ENCODE measurements at places on chromosomes 13 and 19.

- no peak for DNase-seq
Observed at GRCh38 chr13:46580362-46580839, 27.4 kb downstream of the LRCH1 start.

DNA sequence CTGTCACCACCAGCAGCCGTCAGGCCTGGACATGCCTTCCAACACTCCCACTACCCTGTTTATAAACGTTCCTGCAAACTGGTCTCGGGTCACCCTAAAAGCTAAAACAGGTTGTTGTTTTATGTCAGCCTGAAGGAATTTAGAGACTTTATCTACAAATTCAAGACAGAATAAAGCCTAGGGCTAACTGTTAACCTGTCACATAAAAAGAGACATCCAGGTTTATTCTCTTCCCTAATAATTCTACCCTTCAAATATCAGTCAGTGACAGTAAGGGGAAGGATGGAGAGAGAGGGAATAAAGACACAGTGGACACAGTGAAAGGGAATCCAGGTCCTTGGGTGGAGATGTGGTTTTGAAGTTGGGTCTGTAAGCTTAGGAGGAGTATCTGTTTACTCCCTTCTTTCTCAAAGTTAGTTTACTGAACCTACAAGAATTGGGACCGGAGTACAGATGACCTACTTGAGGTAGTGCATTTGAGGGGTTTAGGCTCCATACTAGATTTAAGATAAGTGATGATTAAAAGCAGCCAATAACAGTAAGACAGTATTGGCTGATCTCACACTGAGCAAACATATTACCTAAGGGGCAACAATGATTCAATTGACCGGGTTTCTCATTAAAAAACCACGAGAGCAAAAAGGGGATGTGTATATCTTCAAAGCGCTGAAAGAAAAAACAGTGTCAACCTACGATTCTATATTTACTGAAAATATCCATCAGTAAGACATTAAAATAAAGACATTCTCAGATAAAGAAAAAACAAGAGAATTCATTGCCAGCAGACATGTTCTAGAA, 142.7 kb downstream of the USP12 start:
- no peak for DNase-seq

DNA sequence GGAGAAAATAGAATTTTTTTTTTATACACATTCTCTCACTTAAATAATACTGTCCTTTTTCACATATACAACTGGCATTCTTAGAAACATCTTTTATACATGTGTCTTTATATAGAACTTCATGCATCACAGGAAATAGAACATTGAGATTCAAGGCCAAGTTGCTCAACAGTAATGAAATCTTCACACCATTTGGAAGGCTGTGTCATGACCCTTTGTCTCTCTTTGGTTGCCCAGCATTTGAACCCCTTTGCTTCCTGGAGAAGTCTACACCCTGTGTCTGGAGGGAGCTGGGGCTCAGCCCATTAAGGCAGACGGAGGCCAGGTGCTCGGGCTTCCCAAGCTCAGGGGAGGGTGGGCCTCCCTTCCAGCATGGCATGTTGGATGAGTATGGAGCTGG, 41.1 kb downstream of the B3GLCT start:
- no peak for DNase-seq

DNA sequence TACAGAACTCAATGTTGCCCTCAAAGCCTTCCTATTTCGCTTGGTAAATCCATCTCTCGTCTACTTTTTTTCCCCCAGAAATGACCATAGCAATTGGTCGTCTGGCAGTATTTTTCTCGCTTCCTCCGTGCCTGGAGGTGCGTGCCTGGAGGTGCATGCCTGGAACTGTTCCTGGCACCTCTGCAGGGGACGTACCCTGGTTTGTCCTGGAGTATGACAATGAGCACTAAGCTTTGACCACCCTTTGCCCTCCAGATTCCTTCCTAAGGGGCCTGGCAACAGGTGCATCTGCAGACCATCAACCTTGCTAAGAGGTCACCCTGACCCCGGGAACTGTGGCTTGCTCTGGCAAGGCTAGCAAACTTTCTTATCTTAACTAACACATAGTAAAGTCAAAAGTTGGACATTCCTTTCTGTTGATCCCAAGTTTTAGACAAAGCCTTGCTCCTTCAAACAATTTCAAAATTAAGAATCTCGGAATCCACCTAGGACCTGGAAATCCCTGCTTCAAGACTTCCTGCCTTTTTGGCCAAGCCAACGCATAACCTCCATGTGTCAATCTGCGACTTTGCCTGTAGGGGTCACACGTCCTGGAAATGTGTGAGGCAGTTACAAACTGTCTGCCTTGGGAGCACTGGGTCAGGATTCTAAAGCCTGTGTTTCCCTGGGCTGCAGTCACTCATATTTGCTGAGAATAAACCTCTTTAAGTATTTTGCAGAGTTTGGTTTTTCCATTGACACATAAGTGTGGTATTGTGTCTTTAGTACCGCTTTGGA, 28.8 kb upstream of the TUBGCP3 start:
- DNase-seq = no peak

DNA sequence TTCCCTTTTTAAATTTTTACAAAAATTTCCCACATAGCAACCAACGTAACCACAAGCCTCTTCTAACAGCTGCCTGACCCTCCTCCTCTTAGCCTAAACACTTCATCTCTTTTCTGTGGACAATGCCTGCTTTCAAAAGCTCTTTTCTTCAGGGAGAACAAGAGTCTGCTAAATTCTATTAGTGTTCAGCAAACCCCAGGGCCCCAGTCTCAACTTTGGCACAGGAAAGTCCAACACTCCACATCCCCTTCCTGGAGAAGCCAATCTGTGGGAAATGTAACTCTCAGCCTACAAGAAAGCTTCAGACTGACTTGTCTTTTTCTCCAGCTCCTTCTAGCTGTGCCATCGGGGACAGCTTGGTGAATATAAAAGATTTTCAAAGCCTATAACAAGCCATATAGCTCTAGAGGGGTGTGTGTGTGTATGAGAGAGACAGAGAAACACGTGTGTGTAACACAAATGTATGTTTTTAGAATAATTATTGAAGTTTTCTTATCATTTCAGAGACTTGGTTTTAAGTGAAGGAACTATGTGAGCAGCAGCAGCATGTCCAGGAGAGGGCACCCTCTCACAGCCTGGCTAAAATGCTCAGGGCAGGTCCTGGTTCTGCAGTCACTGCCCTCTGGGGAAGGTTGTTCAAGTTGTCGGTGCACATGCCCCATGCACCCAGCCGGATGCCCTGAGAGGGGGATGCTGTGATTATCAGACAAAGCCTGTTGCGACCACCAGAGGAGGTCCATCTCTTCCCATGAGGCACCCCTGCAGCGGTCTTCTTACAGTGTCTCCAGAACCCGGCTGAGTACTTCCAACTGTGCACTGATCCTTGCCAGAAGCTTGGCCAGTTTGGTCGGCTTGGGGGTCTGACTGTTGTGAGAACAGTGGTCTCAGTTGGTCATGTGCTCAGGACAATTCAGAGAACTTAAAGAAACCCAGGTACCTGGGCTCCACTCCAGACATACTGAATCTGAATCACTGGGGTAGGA, 34.4 kb downstream of the CCDC70 start:
- peak; percentile 18 for DNase-seq

GRCh38 chr19:12721656-12722565, 1.8 kb downstream of the TNPO2 start:
- DNase-seq = no peak

DNA sequence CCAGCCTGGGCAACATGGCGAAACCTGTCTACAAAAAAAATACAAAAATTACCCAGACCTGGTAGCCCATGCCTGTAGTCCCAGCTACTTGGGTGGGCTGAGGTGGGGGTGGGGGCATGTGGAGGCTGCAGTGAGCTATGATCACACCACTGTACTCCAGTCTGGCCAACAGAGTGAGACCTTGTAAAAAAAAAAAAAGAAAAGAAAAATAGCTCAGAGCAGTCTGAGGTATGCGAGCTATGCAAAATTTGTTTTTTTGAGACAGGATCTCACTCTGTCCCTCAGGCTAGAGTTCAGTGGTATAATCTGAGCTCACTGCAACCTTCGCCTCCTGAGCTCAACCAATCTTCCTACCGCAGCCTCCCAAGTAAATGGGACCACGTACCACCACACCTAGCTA, 7.1 kb upstream of the TOMM40 start:
- no peak for DNase-seq

- no peak for DNase-seq
Observed at GRCh38 chr13:59000770-59001169, 1163.0 kb downstream of the DIAPH3 start.

DNA sequence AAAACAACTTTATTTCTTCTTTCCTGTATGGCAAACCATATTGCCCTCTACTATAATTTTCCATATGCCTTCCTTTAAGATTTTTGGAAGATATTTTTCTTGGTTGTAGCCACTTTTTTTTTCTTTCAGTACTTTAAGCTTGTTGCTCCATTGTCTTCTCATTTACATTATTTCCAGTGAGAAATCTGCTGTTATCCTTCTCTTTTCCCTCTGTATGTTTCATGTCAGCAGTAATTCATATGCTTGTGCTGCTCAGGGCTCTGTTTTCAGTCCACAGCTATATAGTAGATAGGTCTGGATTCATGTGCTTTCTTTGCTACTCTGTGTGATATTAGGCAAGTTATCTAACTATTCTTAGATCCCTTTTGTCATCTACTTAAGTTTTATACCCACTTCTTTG, 267.6 kb downstream of the OXGR1 start:
- no peak for DNase-seq

- no peak for DNase-seq
Observed at GRCh38 chr13:41458187-41458760, 924 bp downstream of the RGCC start.

DNA sequence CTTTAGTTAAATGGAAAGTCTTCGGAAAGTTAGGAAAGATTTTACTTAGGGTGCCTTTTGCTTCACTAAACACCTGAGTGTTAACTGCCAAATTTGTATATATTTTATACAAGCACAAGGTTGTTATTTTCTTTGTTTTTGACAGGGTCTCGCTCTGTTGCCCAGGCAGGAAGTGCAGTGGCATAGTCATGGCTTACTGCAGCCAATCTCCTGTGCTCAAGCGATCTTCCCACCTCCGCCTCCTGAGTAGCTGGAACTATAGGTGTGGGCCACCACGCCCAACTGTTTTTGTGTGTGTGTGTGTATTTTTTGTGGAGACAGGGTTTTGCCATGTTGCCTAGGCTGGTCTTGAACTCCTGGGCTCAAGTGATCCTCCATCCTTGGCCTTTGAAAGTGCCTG, 16.2 kb downstream of the KCTD4 start:
- DNase-seq = no peak

DNA sequence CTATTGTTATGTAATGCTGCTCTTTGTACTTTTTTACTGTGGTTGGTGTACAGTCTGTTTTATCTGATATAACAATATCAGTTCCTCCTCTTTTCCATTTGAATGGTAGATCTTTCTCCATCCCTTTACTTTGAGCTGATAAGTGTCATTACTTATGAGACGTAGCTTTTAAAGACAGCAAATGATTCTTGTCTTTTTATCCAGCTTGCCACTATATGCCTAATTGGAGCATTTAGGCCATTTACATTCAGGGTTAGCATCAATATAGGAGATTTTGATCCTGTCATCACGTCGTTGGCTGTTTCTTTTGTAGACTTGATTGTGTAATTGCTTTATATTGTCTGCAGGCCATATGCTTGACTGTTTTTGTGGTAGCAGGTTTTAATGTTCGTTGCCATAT, 894.2 kb upstream of the ATXN8OS start:
- no peak for DNase-seq

DNA sequence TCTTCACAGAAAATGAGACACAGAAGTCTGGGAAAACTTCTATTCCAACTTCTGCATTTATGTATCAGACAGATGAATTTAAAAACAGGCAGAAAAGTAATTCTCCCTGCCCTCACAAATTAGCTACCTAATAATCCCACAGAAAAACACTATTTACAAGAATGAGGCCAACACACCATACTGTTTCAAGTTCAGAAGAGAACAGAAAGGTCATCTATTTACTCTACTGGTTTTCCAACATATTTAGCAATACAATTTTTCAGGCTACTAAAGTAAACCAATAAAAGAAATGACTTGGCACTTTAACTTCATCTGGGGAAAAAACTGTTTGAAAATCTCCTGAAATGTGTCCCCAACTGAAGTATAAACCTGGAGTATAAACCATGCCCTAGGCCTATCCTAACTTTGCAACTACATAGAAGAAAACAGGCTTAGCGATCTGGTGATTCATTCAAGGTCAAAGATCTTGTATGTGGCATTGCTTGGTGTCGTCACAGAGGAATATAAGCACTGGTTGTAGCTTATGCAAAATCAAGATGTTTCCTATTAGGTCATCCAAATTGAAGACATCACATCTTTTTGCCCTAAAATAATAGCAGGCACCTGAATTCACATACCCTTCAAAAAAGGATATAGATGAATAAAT, 20.1 kb upstream of the EBPL start:
- DNase-seq = no peak

- DNase-seq = no peak
Observed at GRCh38 chr19:10823690-10824089, 12.3 kb downstream of the TMED1 start.

GRCh38 chr19:15905026-15905425, 7.2 kb upstream of the CYP4F2 start:
- DNase-seq = no peak

GRCh38 chr19:42276284-42276683, 7.2 kb downstream of the CIC start:
- DNase-seq = no peak

DNA sequence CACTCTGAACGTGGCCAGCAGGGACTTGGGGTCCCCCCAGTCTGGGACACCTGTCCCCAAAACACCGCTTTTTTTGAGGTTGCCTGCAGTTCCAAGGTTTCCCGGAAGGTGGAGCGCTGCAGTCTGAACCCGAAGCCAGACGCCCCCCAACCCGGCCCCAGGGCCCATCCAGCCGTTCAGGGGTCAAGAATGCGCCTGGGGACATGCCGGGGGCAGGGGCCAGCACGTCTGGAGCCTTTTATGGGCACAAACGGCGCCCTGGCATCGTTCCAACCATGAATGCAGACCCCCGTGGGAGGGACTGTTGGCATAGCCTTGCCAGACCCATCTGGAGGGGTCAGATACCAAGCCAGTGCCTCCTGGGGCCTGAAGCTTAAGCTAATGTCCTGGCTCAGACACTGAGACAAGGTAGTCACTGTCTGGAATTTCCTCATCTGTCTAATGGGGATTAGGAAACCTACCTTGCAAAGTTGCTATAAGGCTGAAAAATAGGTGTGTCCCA, 6.9 kb downstream of the S1PR5 start:
- DNase-seq = no peak

GRCh38 chr19:1354970-1355567, 28.6 kb upstream of the NDUFS7 start:
- DNase-seq = no peak

- no peak for DNase-seq
Observed at GRCh38 chr19:31392464-31392863, 43.2 kb upstream of the TSHZ3 start.

All from astrocyte of the cerebellum (primary cell).